ENCODE measurements at places on chromosomes 3 and 15. TPM values are rescaled to one million over a fixed set of nuclear protein-coding genes. Genes with fewer than 3 reads are reported as not detected.
A peak's percentile ranks its signal among the peaks of the same experiment; 100 is the strongest.

DNA sequence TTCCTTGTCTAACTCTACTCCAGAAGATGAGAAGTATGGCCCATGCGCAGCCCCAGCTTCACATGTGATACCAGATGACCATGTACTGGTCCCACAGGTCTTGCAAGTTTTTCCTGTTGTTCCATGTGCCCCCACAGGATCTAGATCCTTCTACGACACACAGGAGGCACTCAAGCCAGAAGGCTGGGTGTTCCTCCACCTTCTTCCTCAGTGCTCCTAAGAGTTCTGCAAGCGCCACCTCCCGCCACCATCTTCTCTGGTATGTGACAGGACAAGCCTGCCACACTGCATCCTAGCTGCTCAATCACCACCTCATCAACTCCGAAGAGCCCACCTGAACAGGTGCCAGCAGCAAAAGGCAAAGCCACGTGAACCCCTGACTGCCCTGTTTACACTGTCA lies 43.1 kb downstream of the XXYLT1 start:
- no peak for DNase-seq

DNA sequence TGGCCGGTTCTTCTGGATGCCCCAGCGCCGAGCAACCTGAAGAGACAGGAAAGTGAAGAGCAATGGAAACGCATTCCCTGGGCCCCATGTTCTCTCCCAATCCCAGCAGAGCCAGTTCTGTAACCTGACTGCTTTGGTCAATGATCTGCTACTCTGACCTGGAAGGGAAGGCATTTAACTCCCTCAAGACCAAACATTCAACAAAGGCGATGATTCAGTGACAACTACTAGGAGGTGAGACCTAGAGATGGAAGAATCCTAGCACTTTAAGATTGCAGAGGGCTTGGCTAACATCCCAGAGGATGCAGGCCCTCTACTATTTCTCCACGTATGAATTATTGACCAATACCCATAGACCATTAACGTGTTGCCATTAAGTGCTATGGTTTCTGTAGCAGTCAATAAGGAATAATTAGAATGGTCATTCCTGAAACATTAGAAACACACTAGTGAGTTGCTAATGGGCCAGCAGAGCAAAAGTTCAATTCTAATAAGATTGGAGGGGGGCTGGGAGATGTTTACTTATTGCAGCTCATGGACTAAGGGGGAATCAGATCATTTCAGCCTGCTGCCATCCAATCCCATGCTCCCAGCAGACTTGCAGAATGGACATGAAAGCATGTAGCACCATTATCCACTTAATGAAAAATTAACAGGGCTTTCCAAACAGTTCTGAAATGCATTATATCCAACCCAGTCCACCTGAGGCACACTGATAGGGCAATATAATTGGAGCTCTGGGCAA lies 56.6 kb downstream of the ETV5 start:
- no peak for DNase-seq

- no peak for DNase-seq
These were observed 327.4 kb downstream of the EPHA3 start for GRCh38 chr3:89434621-89435380.

ATP13A5 gene
- total RNA-seq = not detected

- DNase-seq = no peak
These were observed 440.8 kb downstream of the RAP2B start for GRCh38 chr3:153602801-153603200.

DNA sequence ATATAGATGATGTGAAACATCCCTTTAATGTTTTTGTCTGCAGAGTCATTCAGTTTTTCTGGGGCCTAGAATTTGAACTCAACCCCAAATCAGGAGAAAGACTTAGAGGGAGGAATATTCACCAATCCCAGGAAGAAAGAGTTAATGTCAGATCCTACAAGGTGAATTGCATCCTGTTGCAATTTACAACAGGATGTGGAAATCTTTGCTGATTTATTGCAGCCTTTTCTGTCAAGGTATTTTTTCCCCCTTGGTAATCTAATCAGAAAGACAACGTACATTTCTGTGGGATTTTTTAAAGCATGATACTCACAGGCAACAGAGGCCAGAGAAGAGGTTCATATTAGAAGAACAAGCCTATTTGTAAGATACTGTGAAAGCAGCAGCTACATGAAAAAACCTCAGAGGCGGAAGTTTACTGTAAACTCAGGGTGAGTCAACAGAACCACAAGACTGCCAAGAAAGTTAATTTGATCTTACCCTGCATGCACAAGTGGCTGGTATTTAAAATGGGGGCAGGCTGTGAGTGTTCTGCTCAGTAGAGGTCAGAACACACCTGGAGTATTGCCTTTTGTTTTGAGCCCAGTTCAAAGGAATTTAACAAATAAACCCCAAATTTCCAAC lies 531.9 kb downstream of the AGBL1 start:
- peak; percentile 37 for DNase-seq

- DNase-seq = no peak
These were observed at the start of gene PCBP4 for GRCh38 chr3:51967384-51968169. TSS of gene PCBP4 (minus strand) at chr3:51967454. CDS start at chr3:51961240, 6,214 bp downstream.

DNA sequence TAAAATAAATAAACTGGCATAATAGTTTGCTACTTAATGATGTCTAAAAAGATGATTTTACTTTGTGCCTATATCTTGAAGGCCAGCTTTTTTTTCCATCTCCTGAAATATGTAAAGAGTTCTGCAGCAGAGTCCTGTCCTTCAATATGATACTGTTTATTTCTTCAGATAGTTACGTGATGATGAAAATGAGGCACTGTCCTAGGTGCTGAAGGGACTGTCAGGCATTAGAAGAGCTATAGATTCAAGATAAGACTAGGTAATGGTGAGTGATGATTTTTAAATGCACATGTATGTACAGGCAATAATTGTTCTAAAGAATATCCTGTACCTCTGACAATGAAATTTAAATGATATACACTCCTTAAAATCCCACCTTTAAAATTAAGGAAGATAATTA lies 326.9 kb upstream of the DNAJC19 start:
- DNase-seq = no peak

DNA sequence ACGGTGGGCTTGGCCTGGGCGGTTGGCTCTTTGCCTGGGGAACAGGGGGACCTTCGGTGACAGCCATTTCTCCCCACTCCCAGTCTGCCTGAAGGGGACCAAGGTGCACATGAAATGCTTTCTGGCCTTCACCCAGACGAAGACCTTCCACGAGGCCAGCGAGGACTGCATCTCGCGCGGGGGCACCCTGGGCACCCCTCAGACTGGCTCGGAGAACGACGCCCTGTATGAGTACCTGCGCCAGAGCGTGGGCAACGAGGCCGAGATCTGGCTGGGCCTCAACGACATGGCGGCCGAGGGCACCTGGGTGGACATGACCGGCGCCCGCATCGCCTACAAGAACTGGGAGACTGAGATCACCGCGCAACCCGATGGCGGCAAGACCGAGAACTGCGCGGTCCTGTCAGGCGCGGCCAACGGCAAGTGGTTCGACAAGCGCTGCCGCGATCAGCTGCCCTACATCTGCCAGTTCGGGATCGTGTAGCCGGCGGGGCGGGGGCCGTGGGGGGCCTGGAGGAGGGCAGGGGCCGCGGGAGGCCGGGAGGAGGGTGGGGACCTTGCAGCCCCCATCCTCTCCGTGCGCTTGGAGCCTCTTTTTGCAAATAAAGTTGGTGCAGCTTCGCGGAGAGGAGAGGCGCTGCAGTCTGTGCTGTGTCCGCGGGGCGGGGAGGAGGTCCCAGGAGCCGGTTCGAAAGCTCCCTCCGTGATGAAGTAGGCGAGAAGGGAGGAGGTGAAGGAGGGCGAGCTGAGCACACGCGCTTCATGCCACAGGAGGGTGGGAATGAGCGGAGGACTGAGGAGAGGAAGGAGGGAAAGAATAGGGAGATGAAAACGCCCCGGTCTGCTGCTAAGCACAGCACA lies 9.6 kb downstream of the CLEC3B start:
- no peak for DNase-seq

DNA sequence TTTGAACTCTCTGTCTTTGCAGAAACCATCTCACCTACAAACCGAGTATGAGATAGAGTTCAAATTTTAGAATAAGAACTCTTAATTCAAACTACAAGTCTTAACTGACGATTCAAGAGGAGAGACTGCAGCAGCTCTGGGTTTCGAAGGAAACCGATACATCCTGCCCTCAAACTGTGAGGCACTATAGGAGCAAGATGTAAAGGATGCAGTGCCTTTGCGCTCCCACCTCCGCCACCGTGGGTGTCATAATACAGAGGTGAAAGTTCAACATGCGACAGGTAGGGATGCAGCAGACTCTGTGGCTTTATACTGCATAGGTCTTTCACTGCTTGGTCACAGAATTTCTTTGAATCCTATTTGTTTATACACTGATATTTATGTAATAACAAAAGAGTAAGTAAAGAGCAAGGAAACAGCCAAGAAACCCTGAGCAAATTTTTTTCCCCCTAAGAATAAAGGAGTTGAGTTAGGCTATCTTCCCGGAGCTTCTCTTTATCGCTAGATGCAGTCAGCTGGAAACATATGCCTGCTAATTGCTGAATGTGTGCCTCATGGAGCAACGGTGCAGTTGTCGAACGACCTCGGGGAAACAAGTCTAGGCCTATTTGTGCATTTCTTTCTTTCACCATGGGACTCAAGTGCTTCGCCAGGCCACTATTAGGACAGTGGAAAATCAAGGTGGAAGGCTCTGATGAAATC lies 1097.6 kb upstream of the CFAP20DC start:
- peak; percentile 10 for DNase-seq

C3orf38 gene
- 23.1 TPM for total RNA-seq

DNA sequence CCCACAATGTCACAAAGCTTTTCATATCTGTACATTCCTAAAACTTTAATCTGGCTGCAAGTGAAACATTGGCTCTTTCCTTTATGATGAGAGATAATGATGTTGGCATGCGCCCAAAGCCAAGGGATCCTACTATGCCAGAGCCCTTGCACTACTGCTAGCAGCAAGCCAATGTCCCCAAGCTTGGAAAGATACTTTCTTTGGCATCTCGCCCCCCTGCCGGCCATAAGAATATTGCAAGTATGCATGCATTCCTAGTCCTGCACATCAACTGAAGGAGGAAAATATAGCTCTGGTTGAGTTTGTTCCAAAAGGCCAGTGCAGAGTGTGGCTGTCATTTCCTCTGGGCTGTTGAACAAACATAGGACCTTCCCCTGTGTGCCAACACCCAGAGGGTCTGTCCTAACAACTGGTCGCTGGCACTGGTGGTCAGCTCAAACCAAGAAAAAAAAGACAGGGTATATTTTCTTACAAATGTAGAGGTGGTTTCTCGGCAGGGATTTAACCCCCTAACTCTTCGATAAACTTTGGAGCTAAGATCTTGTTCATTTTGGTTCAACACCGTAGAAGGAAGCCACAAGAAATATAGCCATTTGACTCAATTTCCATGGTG lies 120.9 kb upstream of the ZBED2 start:
- DNase-seq = no peak

DNA sequence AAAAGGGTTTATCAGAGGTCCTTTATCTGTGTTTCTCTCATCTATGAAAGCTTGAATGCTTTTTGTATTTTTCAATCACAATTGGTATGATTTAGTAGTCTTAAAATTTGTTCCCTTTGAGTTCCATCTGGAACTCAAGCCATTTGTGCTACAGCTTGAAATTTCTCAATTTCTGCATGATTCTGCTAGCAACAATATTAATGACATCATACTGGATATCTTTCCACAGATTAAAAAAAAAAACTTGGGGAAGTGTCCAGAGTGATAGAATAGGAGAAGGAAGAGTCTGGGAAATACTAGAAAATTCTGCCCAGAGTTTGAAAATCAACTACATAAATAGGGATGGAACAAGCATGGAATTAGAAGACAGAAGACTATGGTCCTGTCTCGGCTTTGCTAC lies 9.3 kb upstream of the FBN1 start:
- DNase-seq = no peak

IMP3 gene
- 103 TPM for total RNA-seq

- no peak for DNase-seq
These were observed 59.7 kb downstream of the PDCD6IP start for GRCh38 chr3:33858131-33858530.

ZNF660 gene
- total RNA-seq = 0.07 TPM

- no peak for DNase-seq
These were observed at the start of gene CTXN2 for GRCh38 chr15:48191574-48192225. TSS of gene CTXN2 (plus strand) at chr15:48191665. CDS start at chr15:48201301, 9,636 bp downstream.

DNA sequence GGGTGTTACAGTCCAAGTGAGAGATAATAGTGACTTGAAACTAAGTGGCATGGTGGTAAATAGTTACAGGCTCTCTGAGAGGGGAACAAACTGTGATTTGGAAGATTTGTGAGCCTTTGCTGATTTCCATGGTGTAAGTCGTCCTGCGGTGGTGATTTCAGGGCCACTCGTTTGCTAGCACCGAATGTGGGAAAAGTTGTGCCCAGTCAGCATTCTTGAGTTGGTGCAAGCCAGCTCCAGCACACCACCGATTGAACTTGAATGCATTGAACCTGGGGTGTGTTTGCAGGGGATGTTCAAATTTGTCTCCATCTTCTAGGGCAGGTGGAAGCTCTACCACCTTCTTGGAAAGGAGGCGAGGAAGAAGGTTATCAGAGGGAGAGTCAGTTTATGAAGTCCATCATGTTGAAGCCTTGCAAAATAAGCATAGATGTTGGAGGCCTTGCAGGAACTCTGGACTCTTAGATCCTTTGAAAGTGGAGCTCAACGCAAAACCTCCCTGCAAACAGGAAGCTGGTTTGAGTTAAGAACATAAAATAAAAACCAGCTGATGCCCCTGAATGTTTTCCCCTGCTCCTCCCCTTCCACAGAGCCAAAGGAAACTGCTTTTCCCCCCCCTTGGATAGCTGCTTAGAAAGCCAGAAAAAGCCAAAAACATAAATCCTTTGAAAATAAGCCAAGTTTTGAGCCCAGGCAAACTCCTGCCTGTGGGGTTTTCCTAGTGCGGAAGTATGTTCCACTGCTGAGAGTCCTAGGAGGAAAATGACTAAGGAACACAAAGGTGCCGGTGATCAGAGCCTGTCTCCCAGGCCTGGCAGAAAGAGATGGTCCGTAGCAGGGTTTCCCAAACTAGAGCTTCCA lies 21.9 kb downstream of the MAPKBP1 start:
- DNase-seq = no peak

TM4SF4 gene
- total RNA-seq = not detected

DNA sequence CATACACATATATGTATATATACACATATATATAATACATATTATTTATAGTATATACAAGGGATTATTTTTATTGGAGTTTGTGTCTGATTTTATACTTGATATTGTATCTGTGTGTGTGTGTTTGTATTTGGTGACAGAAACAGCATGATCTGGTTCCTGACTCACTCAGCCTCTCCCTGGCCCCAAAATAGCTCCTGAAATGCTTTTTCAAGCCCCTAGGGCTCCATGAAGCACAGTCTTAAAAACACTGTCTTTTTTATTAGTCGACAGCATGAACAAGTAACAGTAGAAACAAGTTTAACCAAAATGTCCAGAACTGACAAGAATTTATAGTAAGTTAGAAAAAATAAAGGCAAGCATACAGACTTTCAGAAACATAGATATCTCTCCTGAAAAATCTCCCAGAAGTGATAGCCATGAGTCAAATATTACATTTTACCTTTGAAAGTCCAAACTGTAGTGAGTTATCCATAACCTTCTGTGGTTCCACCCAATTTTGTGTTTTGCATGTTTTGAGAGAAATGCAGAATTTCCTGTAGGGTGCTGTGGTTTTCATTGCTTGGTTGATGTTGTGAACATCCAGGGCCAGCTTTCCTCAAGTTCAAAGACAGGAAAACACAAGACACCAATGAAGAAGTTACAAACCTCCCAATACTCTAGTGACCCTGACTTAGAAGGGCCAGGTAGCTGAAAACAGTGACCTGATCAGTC lies 98.5 kb upstream of the CCDC80 start:
- DNase-seq = no peak

OIP5 gene
- total RNA-seq = 16.1 TPM

GRCh38 chr3:129741794-129742193 lies 135.3 kb upstream of the PLXND1 start:
- DNase-seq = no peak

- DNase-seq = no peak
These were observed 400.3 kb downstream of the LRTM1 start for GRCh38 chr3:54527521-54527920.
